ENCODE measurements at places on chromosomes 1 and 21.

- DNase-seq = no peak
Measured at GRCh38 chr1:30545365-30545764, 178.0 kb downstream of the MATN1 start.

GRCh38 chr21:35843911-35844667 lies 216.2 kb downstream of the SETD4 start:
- no peak for DNase-seq

GRCh38 chr1:12772520-12772919 lies 1.0 kb upstream of the PRAMEF12 start:
- no peak for DNase-seq

- DNase-seq = no peak
Measured at GRCh38 chr1:53459321-53460175, at the start of gene DMRTB1. Gene DMRTB1, plus strand, starts transcription at chr1:53459399. Its CDS starts 55 bp downstream, at chr1:53459454.

DNA sequence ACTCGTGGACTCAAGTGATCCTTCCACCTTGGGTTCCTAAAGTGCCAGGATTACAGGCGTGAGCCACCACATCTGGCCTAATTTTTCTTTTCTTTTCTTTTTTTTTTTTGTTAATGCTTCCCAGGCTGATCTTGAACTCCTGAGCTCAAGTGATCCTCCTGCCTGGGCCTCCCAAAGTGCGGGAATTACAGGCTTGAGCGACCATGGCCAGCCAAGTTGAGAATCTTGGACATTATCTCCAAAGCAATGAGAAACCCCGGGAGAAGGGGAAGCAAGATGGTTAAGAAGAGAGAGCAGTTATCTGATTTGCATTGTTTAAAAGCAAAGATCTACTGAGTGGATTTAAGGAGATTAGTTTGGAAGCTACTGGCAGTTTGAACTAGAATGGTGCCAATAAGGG lies 9.1 kb downstream of the HIPK1 start:
- no peak for DNase-seq

DNA sequence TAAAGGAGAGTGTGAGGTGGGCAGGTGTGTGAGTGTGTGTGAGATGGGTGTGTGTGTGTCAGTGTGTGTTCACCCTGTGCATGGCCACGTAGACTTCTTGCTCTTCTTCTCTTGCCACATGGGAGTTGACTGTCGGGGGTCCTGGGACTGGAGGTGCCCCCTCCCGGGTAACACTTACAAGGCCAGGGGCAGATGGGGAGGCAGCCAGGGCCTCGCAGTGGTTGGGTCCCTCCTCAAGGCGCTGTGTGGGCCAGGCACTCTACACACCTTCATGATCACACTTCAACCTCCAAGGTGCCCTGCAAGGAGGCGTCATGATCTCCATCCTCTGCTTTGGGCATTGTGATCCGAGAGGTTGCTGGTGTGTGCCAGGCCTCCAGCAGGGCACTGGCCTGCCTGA lies 2.3 kb downstream of the PLA2G2F start:
- DNase-seq = no peak

DNA sequence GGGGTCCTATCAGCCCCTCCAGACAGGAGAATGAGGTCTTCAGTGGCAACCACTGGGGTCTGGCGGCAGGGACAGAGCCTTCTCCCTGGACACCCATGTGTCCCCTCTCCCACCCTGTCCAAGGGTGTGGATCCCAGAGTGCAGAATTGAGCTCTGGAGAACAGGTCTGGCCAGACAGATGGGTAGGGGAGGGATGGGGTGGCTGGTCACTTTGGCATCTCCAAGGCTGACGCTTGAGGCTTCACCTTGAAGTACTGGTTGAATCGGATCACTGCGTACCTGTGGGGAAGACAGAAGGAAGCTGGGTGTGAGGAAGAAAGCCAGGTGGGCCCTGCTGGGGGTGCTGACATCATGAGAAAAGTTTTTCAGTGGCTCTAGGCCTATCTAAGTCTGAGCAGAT lies 19.9 kb downstream of the ETNK2 start:
- no peak for DNase-seq

DNA sequence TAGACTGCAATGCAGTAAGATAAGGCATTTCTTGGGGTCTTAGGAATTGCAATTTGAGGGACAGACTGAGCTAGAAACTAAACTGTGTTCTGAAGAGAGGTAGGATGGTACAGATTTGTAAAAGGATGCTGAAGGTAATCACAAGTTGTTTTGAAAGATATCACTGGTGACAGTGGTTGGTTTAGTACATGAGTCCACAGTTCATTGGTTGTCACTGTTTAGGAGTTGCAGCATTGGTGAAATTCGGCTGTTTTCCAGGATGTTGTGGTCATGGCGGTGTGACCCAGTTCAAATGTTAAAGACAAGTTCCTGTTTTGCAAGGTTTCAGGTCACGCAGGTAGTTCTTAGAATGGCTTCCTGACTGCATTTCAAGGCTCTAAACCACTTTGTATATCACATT lies 292.8 kb upstream of the B3GALT2 start:
- DNase-seq = no peak

- no peak for DNase-seq
Measured at GRCh38 chr1:175376194-175376593, 183.6 kb upstream of the KIAA0040 start.

- DNase-seq = no peak
Measured at GRCh38 chr21:22346576-22346975, 1348.4 kb downstream of the NCAM2 start.

DNA sequence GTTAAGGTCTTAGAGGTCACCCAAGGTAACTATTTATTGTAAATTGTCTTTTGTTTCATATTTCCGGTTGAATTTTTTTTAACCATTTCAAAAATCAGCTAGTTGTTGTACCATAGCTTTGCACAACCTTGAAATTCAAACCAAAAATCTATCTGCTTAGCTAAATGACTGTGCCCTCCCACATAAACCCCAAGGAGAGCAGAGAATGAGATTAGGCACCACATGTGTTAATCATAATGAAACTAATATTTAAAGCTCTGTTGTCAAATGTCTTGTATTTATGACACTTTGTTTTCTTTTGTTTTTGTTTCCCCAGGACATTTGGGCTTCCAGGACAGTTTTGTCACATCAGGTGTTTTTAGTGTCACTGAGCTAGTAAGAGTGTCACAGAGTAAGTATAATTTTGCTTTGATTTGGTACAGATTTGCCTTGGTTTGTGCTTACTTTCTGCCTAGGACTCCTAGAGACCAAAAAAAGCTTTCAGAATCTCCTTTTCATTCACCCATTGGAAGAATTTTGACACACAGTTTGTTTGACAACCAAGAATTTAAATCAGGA lies 249.9 kb downstream of the NFIA start:
- DNase-seq = no peak

DNA sequence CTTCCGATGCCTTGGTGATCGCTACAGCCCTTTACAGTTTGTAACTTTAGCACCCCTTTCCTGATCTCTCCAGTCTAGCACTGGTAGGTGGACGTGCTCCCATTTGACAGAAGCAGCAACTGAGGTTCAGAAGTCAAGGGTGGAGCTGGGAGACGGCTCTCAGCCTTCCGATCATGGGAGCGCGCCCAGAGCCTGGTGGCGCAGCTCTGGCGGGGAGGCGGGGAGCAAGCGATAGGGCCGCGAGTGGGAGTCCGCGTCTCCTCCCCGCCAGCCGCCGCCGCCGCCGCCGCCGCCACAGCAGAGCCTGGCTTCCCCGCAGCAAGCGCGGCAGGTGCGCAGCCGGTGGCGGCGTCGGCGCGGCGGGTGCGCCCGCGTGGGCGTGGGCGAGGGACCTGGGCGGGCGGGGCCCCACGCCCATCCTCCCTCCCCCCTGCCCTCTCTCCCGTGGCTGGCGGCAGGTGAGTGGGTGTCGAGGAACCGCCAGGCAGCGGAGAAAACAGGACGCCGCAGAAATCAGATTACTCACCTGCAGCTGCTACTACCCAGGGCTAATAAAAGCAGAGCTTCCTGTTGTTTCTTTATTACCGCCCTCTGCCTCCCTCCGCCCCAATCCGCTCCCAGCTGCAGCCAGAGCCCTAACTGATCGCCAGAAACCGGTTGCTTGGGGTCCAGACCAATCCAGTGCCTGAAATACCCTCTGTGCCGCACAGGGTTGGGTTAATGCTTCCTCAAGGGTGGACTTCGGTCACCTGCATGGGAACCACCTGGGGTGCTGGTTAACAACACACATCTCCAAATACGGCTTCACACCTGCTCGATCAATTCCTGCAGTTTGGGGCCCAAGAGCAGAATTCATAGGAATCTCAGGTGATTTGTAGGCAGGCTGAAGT lies 60.2 kb upstream of the ID3 start:
- no peak for DNase-seq

GRCh38 chr1:155226188-155226909 lies 17.9 kb downstream of the MTX1 start:
- DNase-seq = peak; percentile 33

- no peak for DNase-seq
Measured at GRCh38 chr1:147757015-147757990, 3.1 kb downstream of the GJA5 start.

- DNase-seq = no peak
Measured at GRCh38 chr1:6899621-6900020, 114.4 kb downstream of the CAMTA1 start.

DNA sequence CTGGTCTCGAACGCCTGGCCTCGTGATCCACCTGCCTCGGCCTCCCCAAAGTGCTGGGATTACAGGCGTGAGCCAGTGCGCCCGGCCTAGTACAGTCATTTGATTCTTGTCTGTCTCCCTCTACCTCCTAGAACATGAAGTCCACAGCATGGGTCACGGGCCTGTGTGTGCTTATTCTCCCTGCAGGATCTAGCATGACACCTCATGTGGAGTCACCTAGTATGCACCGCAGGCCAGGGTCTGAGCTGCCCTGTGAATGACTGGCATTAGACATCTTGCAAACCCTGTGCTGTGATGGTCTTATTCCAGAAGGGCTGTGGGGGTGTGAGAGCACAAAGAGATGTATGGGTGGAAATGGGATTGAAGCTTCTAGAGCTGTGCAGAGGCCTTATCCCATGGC lies 133.2 kb downstream of the GALNT2 start:
- DNase-seq = no peak

DNA sequence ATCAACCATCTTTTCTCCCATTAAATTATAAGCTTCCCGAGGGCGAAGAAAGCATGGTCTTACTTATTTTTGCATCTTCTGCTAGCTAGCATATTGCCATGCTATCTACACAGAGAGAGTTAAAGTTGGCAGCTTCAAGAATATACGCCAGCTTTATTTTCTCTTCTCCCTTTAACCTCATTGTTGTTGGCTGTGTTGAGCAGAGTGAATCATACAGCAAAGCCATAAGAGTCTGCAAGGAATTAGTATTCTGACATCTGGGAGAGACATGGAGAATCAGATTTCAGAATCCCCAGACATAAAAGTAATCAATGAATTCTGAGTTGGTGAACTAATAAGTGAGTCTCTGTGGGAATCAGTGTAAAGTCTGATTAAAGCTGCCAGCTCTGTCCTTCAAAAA lies 649.6 kb upstream of the PTBP2 start:
- DNase-seq = no peak
